ENCODE measurements at places on chromosomes 12 and 14.

GRCh38 chr12:42410340-42410739, 84.4 kb downstream of the PPHLN1 start:
- no peak for DNase-seq

GRCh38 chr14:29166507-29166906, 399.9 kb downstream of the FOXG1 start:
- no peak for DNase-seq

- DNase-seq, result no peak
Measured at GRCh38 chr14:91509083-91509877, 830 bp downstream of the PPP4R3A start.

- DNase-seq, result no peak
Measured at GRCh38 chr12:4118601-4119156, 154.9 kb upstream of the CCND2 start.

GRCh38 chr12:44357494-44357893, 518.6 kb downstream of the NELL2 start:
- DNase-seq, result no peak

- DNase-seq, result no peak
Measured at GRCh38 chr12:54356951-54357356, 7.3 kb downstream of the GPR84 start.

- no peak for DNase-seq
Measured at GRCh38 chr12:117039891-117040309, 59.3 kb downstream of the TESC start.

- DNase-seq, result no peak
Measured at GRCh38 chr12:19810213-19810612, 370.9 kb downstream of the AEBP2 start.

- DNase-seq, result no peak
Measured at GRCh38 chr14:101088395-101088667, 184.8 kb upstream of the RTL1 start.

DNA sequence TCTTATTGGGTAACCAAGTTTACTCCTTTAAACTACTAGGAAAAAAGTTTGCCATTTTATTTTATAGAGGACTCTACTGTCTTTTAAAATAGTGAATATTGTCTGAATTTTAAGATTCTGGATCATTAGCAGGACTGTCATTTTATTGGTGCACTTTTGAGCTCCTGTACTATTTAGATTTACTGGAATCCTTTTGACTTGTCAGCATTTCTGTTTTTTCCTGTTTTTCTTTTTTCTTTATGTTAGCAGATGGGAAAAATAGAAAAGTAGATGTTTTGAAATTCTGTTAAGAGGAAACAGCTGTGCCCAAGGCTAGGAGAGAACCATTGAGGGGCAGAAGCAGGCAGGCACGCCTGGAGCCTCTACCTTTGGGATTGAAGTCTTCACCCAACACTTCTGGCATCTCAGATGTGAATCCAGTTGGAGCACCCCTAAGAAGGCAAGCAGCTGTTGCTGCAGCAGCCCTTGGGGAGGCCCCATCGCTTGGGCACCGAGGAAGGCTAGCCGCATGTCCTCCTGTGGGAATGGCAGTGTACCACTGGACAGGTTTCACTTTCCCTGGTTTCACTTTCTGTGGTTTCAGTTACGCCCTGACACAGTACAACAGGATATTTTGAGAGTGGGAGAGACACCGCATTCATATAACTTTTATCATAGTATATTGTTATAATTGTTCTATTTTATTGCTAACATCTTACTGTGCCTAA, 11.5 kb downstream of the RIMKLB start:
- no peak for DNase-seq

DNA sequence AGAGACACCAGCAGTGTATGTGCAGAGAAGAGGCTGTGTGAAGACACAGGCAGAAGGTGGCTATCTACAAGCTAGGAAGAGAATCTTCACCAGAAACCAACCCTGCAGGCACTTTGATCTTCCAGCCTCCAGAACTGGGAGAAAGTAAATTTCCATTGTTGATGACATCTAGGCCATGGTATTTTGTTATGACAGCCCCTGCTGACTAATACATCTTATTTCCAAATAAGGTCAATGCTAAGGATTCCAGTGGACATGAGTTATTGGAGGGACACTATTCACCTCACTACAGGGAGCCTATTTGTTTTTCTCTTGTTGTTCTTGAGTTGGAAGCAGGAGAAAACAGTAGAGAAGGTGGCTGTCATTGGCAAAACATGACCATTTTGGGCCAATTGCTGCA, 88.5 kb upstream of the RIN3 start:
- no peak for DNase-seq
